ENCODE measurements at places on chromosomes 5 and 9.

- DNase-seq, result no peak
Observed at GRCh38 chr5:179375236-179375685, 30.0 kb upstream of the ADAMTS2 start.

GRCh38 chr5:148202531-148203203 lies at the start of gene SPINK6:
Gene SPINK6 (plus strand): TSS chr5:148203042. CDS start chr5:148203097, 55 bp downstream.
- no peak for DNase-seq

DNA sequence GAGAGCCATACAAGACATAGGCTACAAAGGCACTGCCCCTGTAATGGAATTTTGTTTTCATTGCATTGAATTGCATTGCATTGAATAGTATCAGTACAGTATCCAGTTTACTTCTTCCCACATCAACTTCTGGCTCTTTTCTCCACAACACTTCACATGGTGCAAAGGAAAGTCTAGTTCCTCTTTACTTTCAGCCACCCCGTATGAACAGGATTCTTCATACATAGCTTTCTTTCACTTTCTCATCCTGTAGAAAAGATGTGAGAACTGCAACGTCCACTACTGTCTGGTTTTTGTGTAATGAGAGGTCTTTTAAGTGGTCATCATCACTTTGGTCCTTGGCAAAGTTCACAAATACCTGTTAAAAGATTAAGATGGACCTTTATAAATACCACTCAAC lies 20.2 kb downstream of the NIPSNAP3B start:
- DNase-seq, result no peak

GRCh38 chr5:177427919-177428573 lies 1.6 kb downstream of the GRK6 start:
- no peak for DNase-seq

DNA sequence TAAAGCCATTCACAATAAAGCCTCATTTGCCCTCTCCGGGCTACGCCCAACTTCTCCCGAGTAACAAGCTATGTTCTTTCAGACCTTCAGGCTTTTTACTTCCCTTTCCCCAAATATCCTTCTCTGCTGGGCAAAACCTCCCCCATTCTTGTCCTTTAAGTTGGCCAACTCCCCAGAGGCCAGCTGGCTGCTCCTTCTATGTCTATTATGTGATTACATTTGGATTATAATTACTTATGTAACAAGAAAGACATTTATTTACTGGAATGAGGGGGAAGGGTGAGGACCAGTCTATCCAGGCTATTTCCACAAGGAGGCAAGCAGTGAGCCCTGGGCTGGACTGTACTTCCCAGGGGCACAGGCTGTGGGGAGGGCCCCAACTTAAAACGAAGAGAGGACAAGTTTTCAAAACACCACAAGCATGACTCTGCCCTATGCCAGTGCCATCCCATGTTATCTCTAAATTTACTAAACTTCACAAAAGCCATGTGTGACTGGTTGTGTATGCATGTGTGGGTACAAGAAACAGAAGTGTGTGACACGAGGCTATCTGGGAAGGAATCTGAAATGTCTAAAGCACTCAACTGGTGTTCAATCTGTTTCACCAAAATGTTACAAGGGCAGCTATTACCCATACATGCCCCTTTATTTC lies 84.5 kb downstream of the GNAQ start:
- DNase-seq, result no peak

DNA sequence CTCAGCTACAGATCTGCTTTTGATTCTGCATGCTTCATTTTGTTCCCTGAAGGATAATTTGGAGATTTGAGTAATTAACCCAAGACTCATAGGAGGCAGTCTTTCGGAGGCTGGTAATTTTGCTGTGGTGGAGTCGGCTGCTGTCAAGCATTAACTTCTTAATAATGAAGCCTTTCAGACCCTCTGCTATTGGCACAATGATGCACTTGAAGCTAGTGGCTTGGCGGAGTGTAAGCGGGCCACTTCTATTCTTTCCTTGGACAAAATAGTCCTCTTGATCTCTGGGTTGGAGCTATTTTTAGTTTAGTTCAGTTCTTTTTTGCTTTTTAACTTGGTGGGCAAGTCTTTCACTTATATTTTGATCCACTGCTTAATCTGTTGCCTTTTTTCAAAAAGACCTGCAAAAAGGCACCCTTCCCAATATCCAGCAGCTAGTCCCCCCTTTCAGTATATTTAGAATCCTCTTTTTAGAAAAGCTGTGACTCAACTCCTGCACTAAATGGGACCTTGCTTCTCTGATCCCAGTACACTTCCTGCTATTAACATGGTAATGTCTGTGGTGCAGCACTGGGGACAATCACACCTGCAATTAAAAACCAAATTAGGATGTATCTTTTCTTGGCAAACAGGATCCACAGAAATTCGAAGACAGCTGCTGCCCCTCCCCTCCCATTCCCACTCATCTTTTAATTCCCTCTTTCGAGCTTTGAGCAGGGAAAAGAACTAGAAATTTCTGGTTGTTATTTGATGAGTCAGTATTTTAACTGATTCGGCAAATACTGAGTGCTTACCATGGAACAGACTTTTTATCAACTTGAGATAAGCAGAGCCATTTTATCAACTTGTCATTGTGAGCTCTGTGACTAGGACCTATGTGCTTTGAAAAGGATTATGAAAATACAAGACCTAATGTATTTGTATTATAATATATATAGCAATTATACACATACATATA lies 169.4 kb upstream of the ANKRD55 start:
- no peak for DNase-seq

DNA sequence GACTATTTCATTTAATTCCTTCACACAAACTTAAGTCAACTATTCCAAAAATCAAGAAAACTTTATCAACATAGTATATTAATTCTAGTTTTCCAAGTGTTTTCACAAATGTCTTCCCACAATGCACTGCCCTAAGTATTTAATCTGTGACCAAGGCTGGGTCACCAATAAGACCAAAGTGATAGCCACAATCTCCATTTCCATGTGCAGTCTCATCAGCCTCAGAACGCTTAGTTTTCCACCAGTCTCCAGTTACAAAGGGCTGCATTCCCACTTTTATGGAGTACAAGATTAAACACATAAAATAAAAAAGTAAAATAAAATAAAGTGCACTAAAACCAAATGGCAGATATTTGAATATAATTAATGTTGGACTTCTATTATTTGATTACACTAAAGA lies 371.6 kb upstream of the CCNH start:
- DNase-seq, result no peak

- DNase-seq, result no peak
Observed at GRCh38 chr9:37911271-37911681, 7.3 kb upstream of the SLC25A51 start.

GRCh38 chr5:67549296-67549618 lies 352.7 kb upstream of the CD180 start:
- no peak for DNase-seq

- no peak for DNase-seq
Observed at GRCh38 chr9:130417602-130418001, 27.2 kb upstream of the ASS1 start.

- no peak for DNase-seq
Observed at GRCh38 chr5:167658889-167659288, 632.6 kb upstream of the WWC1 start.

- no peak for DNase-seq
Observed at GRCh38 chr9:17204611-17205152, 69.8 kb downstream of the CNTLN start.

GRCh38 chr9:18891946-18892670 lies 140.9 kb downstream of the SAXO1 start:
- DNase-seq, result no peak

DNA sequence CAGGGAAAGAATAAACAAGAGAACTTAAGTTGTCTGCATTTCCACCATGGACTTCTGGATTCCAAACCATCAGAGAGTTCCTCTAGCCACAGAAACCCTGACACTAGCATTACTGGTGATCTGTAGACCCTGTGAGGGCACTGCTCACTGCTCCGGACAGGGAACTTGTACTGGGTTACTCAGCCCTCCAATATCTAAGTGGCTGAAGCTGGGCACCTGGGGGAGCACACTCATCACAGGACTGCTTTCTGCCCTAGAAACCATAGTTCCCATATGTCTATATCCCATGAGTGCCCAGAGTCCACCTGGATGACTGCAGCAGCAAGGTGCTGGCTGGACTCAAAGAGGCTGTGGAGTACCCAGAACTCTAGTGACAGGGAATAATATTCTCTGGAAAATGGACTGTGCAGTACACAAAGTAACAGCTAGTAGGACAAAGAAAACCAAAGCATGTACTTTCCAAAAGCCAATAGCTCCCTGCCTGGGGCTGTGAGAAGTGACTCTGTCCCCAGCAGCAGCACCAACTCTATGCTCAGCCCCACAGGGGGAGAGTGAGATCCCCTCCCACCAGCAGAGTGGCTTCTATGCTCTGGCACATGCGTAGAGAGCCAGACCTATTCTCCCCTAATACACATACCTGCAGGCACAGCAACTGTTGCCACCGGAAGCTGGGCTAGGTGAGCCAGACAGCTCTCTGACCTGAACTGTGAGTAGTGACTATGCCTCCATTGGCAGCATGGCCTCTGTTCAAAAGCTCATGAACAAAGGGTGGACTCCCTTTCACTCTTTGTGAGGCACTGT lies 472.9 kb upstream of the FTMT start:
- DNase-seq, result no peak

DNA sequence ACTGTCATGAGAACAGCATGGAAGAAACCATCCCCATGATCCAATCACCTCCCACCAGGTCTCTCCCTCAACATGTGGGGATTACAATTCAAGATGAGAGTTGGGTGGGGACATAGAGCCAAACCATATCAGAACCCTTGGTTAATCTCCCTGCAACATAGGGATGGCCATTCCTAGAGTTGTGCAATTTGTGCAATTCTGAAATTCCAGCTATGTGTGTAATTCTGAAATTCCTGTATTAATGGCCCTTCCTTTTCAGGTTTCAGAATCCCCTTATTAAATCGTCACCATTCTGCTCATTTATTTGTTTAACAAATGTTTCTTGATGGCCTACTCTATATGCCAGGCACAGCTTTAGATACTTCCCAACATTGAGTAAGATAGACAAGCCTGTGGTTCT lies 282.6 kb downstream of the SMARCA2 start:
- DNase-seq, result no peak

DNA sequence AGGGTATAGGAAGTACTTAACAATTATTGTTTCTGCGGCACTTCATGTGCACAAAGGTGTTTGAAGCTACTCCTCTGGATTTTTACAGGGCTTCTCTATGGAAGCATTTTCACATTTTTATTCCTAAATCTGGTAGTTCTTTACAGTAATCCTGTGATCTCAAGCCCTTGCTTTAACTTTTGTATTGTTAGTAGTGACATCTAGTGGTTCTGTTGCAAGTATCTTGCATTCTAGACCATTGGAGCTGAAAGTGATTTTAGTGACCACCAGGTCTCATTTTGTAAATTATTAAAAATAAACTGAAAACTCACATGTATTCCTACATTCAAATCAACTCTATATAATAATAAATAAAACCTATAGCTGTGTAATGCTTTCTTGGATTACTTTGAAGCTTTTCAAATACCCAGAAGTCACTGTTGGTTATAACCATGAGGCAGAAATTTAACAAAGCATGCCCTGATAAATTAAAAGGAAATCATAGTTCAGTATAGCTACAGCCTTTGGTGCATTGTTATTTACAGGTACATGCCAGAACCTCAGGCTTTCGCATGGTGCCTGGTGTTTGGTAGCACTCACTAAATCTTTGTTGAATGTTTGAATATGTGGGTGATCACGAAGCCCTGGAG lies 18.9 kb downstream of the RPS23 start:
- no peak for DNase-seq

- no peak for DNase-seq
Observed at GRCh38 chr9:108783326-108783725, 72.5 kb downstream of the ACTL7B start.

- no peak for DNase-seq
Observed at GRCh38 chr9:18343784-18344183, 130.2 kb upstream of the ADAMTSL1 start.

DNA sequence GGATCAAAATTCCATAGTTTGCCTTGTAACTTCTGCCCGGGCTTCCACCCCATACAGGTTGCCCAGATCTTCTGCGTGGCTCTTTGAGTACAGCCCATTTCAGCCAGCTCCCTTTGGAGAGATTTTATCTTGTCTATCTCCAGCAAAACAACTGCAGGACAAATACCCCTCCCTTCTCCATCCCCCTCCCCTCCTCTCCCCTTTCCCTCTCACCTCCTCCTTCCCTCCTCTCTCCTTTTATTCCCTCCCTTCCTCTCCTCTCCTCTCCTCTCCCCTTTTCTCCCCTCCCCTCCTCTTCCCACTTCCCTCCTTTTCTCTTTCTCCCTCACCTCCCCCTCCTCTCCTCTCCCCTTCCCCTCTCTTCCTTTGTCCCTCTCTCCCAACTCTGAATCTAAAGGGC lies 58.2 kb downstream of the COL15A1 start:
- DNase-seq, result no peak

- peak; percentile 2 for DNase-seq
Observed at GRCh38 chr5:112492291-112492690, 73.2 kb upstream of the EPB41L4A start.

- DNase-seq, result no peak
Observed at GRCh38 chr9:31030741-31031202, 1353.7 kb upstream of the ACO1 start.

DNA sequence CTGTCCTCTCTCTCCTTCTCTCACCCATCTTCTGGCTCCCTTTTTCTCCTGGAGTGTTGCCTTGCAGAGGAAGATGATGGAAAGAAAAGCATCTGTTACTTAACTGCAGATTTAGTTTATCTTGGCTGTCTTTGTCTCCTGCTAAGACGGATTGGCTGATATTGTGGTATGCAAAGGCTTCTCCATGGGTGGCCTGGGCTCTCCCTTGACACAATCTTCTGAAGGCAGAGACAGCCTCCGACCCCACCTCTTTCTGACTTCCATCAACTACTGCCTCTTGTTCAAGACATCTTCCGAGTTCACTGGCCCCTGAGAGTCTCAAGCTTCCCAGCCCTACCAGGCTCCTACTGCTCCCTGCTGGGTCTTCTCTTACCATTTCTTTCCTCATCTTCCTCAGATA lies 403.7 kb downstream of the LRRC70 start:
- DNase-seq, result no peak

- no peak for DNase-seq
Observed at GRCh38 chr5:82534986-82535385, 256.8 kb upstream of the RPS23 start.

DNA sequence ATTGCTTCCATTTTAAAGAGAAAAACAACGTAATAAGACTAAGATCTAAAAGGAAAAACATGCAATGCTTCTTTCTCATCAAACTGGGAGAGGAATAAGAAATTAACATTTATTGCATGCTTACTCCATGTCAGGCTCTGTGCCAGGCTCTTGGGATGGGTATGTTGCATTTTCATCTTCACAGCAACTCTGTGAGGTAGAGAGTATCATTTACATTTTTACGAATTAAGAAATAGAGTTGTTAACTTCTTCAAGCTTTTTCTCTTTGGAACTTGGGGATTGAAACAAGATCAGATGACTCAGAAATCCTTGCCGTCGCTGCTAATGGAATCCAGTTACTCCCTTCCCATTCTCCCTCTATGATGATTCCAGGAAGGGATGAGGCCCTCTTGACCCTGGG lies 39.5 kb downstream of the PDE8B start:
- DNase-seq, result no peak

GRCh38 chr5:16674750-16675149 lies 58.0 kb upstream of the RETREG1 start:
- no peak for DNase-seq

DNA sequence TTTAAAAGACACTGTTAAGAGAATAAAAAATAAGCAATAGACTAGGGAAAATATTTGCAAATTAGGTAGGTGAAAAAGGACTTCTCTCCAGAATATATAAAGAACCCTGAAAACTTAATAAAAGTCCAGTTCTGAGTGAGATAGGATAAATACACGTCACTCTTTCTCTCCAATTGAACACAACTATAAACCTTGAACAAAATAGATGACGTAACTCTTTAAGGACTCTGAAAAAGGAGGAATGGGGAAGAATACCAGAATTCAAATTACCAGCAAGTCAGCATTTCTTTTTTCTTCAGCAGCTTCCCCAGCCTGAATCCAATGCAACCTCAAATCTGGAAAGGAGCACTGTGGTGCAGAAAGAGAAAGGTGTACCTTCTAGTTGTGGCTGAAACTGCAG lies 6.8 kb upstream of the WDR41 start:
- DNase-seq, result no peak

All from stimulated activated CD4-positive, alpha-beta T cell treated with anti-CD3 and anti-CD28 coated beads, TNF-alpha, amount 100 ng/mL, for 48 hours (primary cell).